ENCODE measurements at places on chromosomes 13 and 19.

DNA sequence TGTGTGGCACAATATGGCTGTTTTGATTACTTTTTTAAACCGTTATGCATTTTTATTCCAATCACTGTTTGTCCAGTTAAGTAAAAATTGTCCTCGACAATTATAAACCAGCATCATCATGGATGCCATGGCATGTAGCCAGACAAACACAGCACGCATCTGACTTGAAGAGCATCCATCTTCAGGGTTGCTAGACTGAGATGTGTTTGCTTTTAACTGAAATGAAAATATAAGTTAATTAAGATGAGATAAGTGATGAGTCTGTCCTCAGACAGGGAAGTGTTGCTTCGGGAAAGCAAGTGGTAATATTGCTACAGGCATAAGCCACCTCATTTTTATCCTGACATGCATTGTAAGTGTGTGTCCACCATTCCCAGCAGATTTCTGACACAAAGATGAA lies 92.8 kb upstream of the TPP2 start:
- no peak for DNase-seq

DNA sequence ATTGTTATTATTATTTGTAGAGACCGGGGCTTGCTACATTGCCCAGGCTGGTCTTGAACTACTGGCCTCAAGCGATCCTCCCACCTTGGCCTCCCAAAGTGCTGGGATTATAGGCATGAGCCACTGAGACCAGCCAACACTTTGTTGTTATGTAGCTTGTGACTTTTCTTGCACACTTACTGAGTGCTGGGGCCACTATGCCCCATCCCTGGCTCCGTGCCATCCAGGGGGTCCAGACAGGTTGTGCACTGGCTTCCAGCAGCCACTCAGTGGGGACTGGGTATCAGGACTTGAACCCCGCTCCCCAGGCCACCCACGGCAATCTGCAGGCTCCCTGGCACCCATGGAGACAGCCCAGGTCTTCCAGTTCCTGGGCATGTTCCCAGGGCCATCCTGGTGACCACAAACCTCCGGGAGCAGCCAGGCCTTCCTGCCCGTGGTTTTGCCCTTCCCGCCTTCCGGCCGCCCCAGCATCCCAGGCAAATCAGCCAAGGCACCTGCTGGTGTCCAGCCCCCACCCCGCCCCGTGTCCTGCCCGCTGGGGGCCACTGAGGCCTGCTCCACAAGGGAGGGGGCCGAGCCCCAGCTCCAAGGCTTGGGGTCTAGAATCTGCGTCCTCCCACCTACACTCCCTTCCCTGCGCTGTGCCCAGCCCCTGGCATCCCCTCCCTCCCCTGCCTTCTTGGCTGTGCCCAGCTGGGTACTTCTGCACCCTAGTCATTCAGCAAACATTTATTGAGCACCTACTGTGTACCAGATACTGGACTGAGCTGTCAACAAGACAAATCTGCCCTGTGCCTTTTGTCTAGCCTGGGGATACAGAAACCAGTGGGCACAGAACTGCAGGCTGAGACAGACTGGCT lies 23.7 kb upstream of the SEMA6B start:
- no peak for DNase-seq

DNA sequence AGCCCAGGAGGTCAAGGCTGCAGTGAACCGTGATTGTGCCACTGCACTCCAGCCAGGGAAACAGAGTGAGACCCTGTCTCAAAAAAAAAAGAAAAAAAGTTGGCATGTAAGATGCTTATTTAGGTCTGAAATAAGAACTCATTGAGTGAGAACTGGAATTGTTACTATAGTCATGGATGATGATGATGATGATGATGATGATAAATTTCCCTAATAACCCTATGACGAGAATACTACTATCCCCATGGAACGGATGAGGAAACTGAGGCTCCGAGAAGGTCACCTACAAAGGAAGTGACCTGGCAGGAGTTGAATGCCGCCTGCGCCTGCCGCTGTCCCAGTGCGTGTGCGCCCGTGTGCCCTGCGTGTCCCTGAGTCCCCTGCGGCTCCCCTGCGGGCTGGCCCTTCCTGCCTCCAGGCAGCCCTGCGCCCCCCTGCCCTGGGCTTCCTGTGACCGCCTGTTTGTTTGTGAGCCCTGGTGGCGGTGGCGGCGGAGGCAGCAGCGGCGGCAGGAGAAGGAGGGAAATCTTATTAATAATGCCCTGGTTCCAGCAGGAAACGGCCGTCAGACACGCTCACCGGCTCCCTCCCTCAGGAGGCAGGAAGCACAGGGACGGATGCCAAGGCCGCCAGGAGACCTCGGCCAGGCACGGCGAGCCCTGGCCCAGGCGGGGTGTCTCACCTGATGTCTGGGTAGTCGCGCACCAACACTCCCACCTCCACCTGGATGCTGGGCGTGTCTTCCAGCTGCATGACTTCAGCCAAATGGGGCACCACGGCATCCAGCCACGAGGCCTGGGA lies 29.6 kb downstream of the EXOC3L2 start:
- no peak for DNase-seq

GRCh38 chr19:7301525-7301924 lies 7.3 kb upstream of the INSR start:
- no peak for DNase-seq

DNA sequence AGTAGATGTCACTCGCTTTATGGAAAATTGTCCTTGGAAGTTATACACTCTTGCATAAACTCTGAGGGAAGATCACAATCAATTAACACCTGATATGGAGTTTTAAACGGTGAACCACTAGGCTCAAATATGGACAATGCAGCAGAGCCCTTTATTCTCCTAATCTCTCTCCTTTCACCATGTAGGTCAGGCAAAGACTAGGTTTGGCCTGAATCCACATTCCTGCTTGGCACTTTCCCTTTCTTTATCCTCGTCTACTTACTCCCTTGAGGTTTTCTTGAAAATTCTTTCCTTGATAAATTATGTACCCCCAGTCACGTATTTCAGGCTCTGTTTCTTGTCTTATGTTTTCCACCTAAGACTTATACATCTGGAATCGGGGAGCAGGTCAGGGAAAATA lies 751.7 kb downstream of the DACH1 start:
- no peak for DNase-seq

DNA sequence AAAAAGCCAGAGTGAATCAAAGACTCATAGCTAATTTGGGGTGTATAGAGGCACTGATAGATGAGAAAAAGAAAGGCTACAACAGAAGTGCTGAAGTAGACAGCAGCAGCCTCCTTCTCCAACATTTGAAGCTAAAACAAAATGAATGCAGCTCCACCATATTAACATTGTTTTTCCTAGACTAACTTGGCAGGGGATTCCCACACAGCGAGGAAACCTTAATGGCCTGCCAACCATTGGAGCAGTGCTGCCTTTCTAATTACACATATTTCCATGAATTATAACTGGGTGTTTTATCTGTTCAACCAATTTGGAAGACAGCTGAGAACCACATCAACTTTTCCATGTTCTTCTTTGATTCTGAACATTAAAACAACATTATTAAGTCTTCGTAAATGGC lies 478.6 kb downstream of the LIG4 start:
- no peak for DNase-seq

- DNase-seq, result no peak
These were observed 156.5 kb downstream of the LMO7 start for GRCh38 chr13:75792526-75793187.

DNA sequence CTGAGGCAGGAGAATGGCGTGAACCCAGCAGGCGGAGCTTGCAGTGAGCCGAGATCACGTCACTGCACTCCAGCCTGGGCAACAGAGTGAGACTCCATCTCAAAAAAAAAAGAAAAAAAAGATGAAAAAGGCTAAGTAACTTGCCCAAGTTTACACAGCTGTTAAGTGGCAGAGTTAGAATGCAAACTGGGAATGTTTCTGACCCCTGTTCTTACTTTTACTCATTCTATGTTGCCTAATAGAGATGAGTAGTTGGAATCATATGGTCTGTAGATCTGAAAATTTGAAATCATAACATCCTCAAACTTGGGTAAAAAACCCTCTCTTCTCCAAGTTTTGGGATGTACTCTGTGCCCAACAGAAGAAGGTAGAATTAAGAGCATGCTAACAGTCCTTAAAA lies 235.8 kb upstream of the RFC3 start:
- no peak for DNase-seq

GRCh38 chr13:110949628-110950027 lies 34.8 kb upstream of the ANKRD10 start:
- no peak for DNase-seq

GRCh38 chr13:66660468-66660813 lies 569.7 kb downstream of the PCDH9 start:
- no peak for DNase-seq

DNA sequence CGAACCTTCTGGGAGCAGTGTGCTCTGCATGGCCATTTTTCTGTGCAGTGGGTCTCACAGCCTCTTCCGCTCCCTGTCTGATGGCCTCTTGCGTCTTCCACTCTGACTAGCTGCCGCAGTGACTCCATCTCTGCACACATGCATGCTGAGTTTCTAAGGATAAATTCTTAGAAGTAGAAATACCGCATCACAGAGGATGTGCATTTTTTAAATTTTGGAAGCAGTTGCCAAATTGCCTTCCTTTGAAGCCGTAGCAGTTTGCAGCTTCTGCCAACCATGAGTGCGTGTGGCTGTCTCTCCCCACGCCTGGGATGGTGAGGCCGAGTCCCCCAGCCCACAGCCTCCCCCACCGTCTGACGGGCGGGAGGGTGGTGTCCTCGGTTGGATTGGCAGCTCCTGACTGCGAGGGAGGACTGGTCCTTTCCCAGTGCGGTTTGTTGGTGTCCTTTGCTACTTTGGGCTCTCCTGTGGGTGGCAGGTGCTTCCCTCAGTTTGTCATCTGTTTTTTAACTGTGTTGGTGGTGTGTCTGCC lies 9.8 kb downstream of the FZR1 start:
- DNase-seq, result no peak

GRCh38 chr19:19538061-19538784 lies at the start of gene CILP2:
CILP2 (plus strand) TSS chr19:19538265; CDS start chr19:19538350, 85 bp downstream.
- DNase-seq, result peak; percentile 19

DNA sequence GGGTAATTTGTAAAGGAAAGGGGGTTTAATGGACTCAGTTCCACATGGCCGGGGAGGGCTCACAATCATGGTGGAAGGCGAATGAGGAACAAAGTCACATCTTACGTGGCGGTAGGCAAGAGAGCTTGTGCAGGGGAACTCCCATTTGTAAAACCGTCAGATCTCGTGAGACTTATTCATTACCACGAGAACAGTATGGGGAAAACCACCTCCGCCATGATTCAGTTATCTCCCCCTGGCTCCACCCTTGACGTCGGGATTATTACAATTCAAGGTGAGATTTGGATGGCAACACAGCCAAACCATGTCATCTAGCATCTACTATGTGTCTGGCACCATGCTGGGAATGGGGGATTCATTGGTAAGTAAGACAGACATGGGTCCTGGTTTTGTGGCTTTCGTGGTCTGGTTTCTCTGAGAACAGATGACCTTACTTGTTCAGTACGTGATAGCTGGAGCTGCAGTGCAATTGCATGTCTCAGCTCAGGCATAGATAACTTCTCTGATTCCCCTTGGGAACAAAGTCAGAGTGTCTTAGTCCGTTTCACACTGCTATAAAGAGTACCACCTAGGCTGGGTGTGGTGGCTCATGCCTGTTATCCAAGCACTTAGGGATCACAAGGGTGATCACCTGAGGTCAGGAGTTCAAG lies 8.3 kb downstream of the ZNF554 start:
- DNase-seq, result no peak

DNA sequence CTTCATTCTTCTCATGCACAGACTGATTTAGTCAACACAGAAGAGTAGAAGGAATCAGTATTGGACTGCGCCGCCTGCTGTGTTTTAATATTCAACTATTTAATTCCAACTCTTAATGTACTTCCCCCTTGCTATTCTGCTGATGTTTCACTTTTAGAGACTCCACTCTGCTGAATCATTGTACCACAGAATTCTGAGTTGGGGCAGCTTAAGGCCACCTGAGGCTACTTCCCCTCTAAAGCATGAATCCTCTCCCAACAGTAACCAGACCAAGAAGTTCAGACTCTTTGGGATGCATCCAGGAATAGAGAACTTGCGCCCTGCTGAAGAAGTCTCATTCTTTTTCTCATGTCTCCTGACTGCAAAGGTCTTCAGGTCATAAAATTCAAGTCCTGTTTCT lies 708.8 kb downstream of the UQCRFS1 start:
- DNase-seq, result no peak

DNA sequence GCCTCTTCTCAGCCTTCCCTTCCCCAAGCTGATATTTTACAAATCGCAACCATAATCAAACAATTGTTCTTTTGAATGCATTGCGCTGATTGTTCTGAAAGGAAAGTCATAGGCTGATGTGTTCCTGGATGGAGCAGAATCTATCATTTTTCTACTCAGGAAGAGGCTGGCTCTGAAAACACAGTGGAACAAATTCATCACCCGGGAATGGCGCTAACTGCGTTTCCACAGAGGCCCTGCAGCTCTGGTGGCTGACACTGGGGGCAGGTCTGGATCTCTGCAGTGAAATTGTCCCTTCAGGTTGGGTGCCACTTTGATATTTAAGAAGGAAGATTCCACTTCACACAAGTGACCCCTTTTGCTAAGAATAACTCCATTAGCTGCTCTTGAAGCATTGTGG lies 1060.8 kb downstream of the UQCRFS1 start:
- no peak for DNase-seq

- no peak for DNase-seq
These were observed 13.5 kb upstream of the RXFP2 start for GRCh38 chr13:31725841-31726240.

DNA sequence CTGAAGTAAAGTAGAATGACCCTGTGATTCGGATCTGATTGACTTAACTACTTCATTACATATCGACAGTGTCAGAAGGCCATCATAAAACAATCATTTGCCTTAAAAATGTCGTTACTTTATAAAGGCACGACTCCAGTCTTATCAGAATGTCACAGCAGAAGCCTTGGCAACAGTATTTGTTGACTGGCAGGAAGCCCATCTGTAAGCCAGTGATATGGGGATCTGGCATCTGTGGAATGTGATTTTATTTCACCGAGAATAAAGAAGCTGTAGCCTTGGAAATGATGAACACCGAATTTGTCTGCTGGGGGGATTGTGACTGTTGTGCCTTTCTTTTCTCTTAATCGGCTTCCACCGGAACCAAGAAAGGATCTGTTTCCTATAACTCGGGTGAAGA lies 362.5 kb downstream of the TDRD3 start:
- no peak for DNase-seq

DNA sequence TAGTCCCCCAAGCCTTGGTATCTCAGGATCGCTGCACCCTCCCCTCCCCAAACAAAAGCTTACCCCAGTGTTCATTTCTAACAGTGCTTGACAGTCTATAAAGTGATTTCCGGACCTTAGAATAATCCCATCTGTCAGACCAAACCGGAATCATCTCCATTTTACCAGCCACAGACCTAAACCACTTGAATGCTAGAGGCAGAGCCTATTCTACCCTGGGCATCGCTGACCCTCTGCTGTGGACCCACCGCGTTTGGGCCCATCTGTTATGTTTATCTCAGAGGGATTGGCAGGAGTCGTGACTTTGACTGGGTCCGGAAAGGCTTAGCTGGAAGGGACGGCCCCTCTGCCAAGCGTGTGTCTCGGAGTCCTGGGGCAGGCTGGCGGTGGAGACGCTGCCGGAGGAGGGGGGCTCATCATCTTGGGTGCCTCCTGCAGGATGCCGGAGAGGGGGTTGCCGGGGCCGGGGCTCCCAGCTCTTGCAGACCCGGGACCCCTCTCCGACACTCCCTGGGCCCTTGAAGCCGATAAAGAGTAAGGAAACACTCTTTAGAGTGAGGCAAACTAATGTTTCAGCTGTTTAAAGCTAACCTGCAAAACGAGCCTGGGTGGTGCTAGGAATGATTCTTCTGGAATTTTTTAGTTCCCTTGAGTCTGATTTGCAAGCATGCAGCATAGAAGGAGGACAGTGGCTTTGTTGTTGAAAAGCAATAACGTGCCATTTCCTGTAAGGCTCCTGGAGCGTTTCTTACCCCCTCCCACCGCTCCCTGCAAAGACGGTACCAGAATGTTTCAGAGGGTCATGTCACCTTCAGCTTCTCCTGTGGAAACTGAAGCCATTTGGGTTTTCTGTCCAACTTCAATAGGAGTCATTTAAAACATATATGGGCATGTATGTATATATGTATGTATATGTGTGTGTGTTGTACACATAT lies 1.3 kb downstream of the SLC25A42 start:
- DNase-seq, result no peak

Data from NCI-H1694 (cell line).